Calu3 (cell line): ENCODE measurements at places on chromosomes 12 and 14. TPM values are rescaled to one million over a fixed set of nuclear protein-coding genes. Genes with fewer than 3 reads are reported as not detected.

VASH1 gene
- total RNA-seq = 1.2 and 1.4 TPM in 2 replicates

ENDOU gene
- total RNA-seq = 0.42 TPM in 1 of 2 replicates, not detected in the other

CLEC7A gene
- total RNA-seq = 1.2 and 1.4 TPM in 2 replicates

CPNE8 gene
- 17.8 and 18.6 TPM in 2 replicates for total RNA-seq

OASL gene
- total RNA-seq = 73.7 and 231 TPM in 2 replicates

USP15 gene
- 66.1 and 82.4 TPM in 2 replicates for total RNA-seq

DGKA gene
- total RNA-seq = 50.3 and 51.2 TPM in 2 replicates

TMEM179 gene
- total RNA-seq = not detected in 2 replicates

PRH1 gene
- total RNA-seq = 12.4 and 21.9 TPM in 2 replicates

SYNE3 gene
- 0.97 and 1.1 TPM in 2 replicates for total RNA-seq

HOXC12 gene
- not detected in 2 replicates for total RNA-seq

PCED1B gene
- 2.1 and 4.1 TPM in 2 replicates for total RNA-seq

INSM2 gene
- not detected in 2 replicates for total RNA-seq

TAS2R7 gene
- not detected in 2 replicates for total RNA-seq

LRRK2 gene
- total RNA-seq = 0.73 and 2.0 TPM in 2 replicates

ANO4 gene
- 1.3 and 1.9 TPM in 2 replicates for total RNA-seq

LYSET gene
- total RNA-seq = 21.3 and 22.7 TPM in 2 replicates

C12orf50 gene
- total RNA-seq = 0.33 TPM in 1 of 2 replicates, not detected in the other

GLIPR1L1 gene
- not detected in 2 replicates for total RNA-seq

INHBC gene
- total RNA-seq = not detected in 2 replicates

OTOGL gene
- 0.05 and 0.09 TPM in 2 replicates for total RNA-seq

KIF26A gene
- total RNA-seq = 0.07 TPM in 2 replicates

CPNE6 gene
- not detected in 2 replicates for total RNA-seq

FLVCR2 gene
- 0.61 and 1.4 TPM in 2 replicates for total RNA-seq

CRIP1 gene
- total RNA-seq = 7.1 and 13.2 TPM in 2 replicates

P2RX2 gene
- total RNA-seq = not detected in 2 replicates

FLRT2 gene
- not detected in 2 replicates for total RNA-seq

LALBA gene
- total RNA-seq = not detected in 2 replicates

IGF1 gene
- not detected in 2 replicates for total RNA-seq

TTC9 gene
- 9.8 and 11.0 TPM in 2 replicates for total RNA-seq

ARMH4 gene
- 0.07 TPM in 1 of 2 replicates, not detected in the other for total RNA-seq
